ENCODE measurements at places on chromosomes 6 and 20.
A peak's percentile ranks its signal among the peaks of the same experiment; 100 is the strongest.

- DNase-seq: no peak
These were observed 523.6 kb downstream of the KIF16B start for GRCh38 chr20:16049529-16050093.

- no peak for DNase-seq
These were observed 146.2 kb upstream of the SMLR1 start for GRCh38 chr6:130681028-130681427.

DNA sequence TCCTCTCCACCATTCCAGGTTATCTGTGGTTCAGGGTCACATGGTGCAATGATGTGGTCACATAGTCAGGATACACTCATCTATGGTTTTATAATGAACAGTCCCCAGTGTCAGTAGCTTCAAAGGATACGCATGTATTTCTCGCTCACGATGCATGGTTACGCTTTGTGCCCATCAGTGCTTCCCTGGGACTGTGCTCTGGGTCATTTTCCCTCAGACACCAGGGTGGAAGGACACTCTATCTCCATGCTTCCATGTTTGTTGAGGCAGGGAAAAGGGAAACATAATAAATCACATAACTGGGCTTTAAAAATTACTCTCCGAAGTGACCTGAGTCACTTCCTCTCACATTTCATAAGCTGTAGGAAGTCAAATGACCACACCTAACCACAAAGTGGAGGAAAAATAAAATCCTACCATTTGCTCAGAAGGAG, 394.8 kb upstream of the NOX3 start:
- DNase-seq: no peak

GRCh38 chr6:142458836-142459235, 157.0 kb downstream of the ADGRG6 start:
- DNase-seq: no peak

DNA sequence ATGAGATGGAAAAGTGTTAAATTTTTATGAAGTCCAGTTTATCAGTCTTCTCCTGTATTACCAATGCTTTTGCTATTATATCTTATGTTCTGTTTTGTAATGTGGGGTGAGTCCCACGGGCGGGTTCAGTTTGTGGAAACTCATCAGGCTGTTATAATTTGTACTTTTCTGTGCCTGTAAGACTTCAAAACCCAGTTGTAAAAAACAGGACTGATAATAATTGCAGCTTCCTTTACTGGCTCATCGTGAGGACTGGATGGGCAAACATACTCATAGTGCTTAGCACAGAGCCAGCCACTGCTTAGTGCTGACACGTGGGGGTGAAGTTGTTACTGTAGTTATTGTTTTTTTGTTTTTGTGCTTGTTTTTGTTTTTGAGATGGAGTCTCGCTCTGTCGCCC, 45.6 kb downstream of the TGM2 start:
- no peak for DNase-seq

- DNase-seq: no peak
These were observed 994.0 kb downstream of the GRIK2 start for GRCh38 chr6:102387326-102388033.

DNA sequence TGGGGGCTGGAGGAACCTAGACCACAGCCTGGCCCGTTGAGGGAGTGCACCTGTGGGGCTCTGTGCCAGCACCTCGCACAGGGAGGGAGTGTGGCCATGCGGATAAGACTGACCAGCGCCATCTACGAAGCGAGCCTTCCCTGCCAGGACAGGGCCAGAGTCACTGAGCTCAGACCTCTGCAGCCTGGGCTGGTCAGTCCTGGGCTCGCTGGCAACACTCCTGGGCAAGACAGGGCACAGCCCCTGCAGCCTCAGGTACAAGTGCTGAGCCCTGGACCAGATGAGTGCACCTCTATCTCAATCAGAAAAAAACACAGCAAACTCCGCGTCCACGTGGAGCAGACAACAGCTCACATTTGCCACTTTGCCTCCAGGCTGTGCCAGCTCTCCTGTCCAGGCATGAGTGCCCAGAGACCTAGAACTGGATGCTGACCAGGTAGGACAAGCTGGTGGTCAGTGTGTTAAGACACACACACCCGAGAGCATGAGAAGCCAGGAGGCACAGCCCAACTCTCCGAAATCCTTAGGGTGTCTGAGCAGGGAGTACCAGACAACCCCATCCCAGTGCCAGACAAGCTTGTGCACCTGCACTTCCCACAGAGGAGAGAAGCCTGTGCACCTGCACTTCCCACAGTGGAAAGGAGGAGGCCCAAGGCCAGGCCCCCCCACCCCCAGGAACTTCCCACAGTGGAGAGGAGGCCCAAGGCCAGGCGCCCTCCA, 4.9 kb downstream of the ARFRP1 start:
- DNase-seq: no peak

DNA sequence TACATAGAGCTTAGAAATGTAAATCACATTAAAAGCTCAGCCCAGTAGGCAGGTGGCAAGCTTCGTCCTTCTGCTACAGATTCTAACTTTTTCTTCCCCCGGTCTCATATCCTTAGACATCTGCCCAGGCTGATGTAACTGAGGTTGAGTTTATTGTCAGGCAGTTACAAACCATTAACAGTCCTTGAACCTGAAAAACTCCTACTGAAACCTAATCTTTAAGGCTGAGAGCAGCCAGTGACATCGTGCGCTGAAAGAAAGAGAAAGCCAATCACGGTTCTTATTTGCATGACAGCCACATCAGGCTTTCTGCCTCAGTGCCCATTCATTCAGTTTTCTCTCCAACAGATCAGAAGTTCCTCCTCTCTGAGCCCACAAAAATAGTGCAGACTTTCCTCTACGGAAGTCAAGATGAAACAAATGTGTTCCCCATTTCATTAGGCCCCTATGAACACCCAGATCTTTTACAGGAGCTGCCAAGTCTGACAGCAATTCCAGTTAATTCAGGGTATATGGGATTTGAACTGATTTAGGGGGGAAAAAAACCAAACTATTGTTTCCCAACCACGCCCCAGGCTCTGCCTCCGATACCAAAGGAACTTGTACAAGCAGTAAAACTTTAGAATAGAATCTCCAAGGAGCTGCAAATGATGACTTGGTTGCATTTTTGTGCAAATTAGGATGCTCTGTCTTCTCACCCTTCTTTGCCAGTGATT, at the start of gene NHSL1:
NHSL1 (minus strand) TSS at position 192 of the 716 bp plus-strand sequence. CDS start 204 bp downstream, outside the sequence.
- no peak for DNase-seq

DNA sequence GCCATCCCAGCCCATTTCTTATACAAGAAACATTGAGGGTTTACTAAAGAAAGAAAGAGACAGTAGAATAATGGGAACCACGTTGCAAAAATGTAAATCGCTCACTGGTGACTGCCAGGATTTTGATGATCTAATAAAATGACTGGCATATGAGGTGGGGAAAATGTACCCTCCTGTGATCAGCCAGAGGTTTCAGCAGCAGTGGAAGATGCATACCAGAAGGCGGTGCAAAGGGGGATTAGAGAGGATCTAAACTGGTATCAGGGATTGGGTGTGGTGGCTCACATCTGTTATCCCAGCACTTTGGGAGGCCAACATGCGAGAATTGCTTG, 60.8 kb upstream of the DDR1 start:
- no peak for DNase-seq

GRCh38 chr6:153309651-153310050, 178.6 kb upstream of the RGS17 start:
- DNase-seq: no peak

DNA sequence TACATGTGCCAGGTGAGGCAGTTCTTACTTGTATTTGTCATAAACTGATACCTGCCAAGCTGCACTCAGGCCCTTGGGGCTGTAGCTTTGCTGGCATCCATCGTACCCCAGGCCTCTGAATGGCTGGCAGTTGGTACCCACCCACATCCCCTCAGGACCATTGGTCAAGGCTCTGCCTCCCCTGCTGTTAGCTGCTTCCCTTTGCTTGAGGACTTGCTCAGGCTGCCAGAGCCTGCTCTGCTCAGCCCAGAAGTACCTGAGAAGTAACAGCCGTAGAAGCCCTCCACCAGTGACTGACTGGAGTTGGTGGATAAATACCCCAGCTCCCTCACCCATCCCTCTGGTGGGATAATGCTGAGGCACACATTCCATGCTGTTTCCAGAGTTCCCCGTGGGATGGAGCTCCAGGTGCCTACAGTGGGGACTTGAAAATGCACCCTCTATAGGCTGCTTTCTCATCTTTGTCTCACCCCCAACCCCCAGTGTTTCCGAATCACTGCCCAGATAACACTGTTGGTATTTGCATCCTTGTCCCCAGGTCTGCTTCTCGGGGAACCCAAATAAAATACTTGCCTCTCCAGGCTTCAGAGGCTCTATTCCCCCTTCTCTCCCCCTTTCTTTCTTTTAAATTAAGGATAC, 7.3 kb downstream of the EBF4 start:
- DNase-seq: no peak

GRCh38 chr6:147951726-147952125, 390.9 kb upstream of the SASH1 start:
- no peak for DNase-seq

DNA sequence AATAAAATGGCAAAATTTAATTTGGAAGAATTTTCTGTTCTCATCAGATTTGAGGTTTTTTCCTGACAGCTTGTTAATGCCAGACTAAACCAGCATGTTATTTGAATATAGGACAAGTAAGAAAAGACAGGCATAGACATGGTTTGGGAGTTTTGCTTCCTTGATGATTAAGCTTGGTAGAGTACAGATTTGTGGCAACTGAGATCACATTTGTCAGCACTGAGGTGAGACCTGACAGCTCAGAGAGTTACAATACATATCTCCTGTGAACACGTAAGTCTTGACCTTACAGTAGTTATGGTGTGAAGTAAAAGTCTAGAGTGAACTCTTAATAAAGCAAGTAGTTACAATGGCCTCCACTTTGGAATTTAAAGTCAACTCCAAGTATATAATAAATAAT, 34.5 kb downstream of the CENPW start:
- DNase-seq: no peak

DNA sequence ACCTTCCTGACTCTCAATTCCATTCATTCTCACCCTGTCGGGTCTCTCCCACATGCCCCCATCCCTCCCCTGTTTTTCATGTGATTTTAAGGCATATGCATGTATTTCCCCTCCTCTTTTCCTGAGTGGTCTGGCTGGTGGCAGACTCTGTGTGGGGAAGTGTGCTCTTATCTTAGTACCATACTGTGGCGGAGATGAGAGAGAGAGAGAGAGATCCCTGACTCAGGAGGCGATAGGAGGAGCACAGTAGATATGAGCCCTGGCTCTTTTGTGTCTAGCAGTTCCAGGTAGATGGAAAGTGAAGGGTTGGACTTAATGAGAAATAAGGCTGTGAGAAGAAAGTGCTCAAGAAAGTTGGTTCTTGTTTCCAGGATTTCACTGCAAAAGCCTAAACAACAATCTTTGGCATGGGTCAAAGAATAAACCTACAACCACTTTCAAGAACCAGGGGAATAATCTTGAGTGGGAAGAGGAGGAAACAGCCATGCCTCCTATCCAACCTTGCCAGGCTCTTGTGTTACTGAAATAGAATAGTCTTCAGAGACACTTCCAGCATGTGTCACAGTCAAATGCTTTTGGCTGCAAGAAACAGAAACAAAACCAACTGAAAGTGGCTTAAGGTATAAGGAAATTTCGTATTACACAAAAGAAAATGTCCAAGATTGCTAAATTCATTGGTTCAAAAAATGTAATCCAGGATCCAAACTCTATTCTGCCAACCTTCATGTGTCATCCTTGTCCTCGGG, 123.8 kb upstream of the MYLIP start:
- no peak for DNase-seq

DNA sequence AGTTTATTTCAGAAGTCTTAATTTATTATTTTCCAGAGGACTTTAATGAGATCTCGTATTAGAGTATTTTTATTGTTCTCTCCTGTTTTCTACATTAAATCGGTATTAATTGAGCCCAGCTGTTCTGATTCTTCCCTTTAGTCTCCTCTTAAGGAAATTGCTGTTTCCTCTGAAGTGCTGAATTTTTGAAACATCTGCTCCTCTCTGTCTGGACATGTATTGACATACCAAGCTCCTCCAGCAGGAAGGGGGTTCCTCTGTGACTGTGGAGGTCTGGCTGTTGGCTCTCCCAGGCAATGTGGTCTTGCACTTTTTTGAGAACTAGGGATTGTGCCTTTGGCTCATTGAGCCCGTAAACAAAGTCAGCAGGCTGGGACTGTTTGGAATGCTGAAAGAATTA, 74.9 kb downstream of the MAP3K4 start:
- no peak for DNase-seq

DNA sequence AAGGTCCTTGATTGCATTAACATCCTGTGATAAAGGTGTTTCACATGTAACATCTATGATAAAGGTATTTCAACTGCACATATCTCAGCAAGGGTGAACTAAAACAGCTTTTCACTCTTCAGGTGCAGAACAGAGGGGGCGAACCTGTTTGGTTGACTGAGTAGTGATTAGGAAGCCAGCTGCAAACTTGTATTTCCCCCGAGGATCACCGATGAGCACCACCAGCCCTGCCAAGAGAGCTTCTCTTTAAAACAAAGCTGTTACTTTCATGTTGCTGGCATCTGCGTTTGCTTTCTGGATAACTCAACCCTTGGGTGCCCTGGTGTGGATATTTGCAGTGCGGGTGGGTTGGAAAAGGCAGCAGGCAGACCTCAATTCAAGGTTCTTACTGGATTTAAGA, 39.6 kb downstream of the JAG1 start:
- DNase-seq: no peak

GRCh38 chr20:3339076-3339475, 68.4 kb downstream of the DNAAF9 start:
- no peak for DNase-seq

- DNase-seq: no peak
These were observed 661 bp downstream of the FNDC11 start for GRCh38 chr20:63554361-63555278.

- DNase-seq: no peak
These were observed 45.2 kb upstream of the RREB1 start for GRCh38 chr6:7062451-7063162.

DNA sequence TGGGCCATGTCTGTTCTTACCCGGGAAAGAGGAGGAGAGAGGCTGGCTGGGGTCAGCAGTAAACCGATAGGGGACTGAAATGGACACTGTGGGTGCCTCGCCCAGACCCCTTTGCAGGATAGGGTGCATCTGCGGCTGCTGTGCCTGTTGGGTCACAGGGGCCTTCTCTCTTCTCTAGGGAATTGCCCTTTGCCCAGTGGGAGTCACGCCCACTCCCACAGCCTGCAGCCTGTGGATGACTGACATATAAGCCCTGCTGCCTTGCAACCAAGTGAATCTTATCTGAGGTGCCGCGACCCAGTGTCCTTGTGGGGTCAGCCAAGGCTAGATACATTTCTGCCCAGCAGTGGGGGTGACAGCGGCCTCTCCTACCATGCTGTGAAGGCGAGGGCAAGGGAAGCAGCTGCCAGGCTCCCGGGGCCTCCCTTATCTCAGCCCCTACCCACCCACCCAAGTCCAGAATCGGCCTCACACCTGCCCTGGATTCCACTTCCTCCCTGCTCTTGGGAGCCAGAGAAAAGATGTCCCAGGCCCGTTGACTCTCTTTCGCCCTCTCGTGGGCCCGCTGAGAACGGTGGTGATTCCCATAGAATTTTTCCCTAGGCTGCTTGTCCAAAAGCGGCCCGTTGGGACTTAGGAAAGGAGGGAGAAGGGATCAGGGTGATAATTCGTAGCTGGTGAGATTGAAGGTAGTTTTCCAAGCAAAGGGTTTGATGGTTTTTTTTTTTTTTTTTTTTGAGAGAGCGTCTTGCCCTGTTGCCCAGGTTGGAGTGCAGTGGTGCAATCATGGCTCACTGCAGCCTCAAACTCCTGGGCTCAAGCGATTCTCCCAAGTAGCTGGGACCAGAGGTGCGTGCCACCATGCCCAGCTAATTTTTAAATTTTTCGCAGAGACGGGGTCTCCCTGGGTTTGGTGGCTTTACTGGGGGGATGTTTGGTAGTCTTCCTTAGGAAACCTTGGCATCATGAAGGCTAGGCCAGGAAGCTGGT, 76.4 kb upstream of the RNF24 start:
- DNase-seq: peak; percentile 76

GRCh38 chr20:45991616-45992015, 17.1 kb upstream of the MMP9 start:
- no peak for DNase-seq
